ENCODE measurements at places on chromosomes 2 and 18.

GRCh38 chr18:46401486-46402070, 255.4 kb downstream of the LOXHD1 start:
- no peak for DNase-seq

GRCh38 chr2:102442967-102443828, 20.2 kb downstream of the IL18RAP start:
- peak; percentile 8 for DNase-seq

DNA sequence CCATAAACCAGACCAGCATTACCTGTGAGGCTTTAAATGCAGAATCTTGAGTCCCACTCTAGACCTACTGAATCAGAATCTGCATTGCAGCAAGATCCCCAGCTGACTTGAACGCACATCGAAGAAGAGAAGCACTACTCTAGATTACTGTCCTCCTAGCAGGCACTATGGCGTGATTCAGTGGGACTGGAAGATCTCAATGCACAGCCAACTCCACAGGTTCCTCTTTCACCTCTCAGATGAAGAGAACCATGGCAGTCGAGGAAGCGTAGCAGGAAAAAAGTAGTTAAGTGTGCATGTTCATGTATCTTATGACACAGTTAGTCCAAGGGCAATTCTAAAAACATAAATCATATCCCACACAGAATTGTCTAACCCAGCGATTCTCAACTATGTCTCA, 97.4 kb downstream of the STK39 start:
- DNase-seq, result no peak

DNA sequence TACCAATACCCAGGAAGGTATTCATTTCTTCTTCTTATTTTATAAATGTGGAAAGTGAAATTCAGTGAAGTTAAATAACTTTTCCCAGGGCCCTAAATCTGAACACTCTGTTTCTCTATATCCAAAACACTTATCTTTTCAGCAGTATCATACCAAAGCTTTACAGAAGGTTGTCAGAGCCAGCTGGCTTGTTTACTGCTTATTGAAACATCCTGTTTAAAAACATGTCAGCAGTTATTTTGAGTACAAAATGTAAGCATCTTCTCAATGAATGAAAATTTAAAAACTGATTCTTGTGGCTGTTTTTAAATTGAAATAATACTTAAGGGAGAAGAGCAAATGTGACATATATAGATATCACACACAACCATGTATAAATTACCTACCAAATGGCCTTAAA, 11.3 kb upstream of the CDH19 start:
- DNase-seq, result no peak

DNA sequence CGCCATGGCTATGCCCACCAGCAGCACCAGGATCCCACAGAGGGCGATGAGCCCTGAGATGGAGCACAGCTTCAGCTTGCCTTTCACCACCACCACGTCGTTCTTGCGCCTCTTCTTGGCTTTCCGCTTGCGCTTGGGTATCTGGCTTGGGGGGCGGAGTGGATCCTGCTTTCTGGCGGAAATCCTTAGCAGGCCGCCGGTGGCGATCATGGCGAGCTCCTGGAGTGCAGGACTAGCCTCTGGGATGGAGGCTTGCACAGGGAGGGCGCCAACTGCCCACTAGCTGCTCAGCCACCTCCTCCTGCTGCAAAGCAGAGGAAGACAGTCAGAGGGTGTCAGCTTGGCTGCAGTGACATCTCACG, 3.5 kb downstream of the TMEM200C start:
- DNase-seq, result no peak

DNA sequence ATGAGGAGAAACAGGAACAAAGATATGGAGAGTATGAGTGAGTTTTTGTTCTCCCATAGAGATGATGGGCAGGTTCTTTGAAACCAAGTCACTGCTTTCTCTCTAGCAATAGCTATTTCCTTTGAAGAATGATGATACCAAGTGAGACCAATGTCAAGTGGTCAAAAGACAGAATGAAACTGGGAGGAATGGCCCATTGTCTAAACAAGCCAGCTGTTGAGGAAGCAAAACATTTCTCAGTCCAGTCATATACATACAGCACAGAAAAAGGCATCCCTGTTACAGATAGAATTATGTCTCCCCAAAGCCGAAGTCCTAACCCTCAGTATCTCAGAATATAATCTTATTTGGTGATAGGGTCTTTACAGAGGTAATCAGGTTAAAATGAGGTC, 66.1 kb upstream of the EPC2 start:
- no peak for DNase-seq

DNA sequence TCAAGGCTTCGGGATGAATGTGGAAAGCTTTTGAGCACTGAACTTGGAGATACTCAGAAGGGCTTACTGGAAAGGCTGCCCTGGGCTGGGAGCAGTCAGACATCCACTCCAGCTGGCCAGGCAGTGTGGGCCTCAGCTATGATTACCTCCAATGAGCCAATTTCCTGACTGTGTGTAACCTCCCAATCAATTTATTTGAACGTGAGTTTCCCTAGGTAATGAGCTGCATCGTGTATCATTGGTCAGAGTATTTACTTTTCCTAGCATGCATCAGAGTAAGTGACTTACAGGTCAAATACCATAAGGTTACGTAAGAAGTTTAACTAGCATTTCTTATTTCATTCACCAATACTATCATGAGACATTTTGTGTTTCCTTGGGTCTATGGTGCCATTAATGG, 11.0 kb upstream of the CTAGE1 start:
- no peak for DNase-seq

DNA sequence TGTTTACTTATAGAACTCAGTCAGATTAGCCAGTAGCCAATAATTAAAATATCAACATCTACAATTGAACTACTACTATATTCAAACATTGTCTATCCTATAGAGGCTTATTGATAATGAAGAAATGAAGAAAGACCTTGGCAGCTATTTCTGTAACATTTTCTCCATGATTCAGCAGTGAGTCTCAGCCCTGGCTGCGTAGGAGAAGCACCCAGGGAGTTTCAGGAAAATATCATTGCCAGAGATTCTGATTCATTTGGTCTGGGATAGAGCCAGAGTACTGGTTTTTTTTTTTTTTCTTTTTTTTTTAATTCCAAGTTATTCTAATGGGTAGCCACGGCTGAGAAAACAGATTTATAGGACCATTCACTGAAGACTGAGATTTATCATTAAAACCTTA, 404.8 kb downstream of the TXNL1 start:
- DNase-seq, result no peak

DNA sequence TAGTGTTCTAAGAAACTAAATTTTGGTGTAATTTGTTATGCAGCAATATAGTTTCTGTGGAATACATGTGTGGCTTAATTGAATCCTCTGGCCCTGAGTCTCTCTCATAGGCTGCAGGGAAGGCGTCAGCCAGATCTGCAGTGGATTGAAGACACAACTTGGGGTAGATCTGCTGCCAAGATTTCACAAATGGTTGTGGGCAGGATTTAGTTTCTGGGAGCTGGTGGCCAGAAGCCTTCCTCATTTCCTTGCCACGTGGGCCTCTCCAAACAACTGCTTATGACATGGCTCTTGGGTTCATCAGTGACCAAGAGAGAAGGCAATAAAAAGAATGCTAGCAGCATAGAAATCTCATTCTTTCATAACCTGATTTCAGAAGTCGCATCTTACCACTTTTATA, 28.2 kb downstream of the CCDC102B start:
- DNase-seq, result no peak

- no peak for DNase-seq
Observed at GRCh38 chr2:158378926-158379325, 77.6 kb downstream of the CCDC148 start.
